ENCODE measurements at places on chromosomes 5 and 9.

GRCh38 chr5:132484391-132484725 is 6.2 kb downstream of the IRF1 start:
- DNase-seq = no peak

DNA sequence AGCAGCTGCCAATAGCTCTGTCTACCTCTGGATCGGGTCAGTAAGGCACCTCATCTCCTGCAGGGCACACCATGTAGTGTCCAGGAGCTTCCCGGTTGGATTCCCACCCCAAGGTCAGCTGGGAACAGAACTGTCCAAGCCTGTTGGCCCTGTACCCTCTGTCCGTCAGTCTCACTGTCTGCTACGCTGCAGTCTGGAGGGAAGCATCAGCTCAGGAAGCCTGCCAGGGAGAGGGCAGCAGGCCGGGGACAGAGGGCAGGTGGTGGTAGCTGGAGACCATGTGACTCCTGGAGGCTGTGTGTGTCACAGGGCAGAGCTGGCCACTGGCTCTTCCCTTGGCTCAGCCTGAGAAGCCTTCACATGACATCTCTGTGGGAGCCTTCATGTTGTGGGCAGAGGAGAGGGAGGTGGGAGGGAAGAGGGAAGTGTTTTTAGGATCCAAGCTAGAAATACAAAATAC is 134.5 kb downstream of the SEC61B start:
- DNase-seq = no peak

- DNase-seq = peak; percentile 72
Measured at GRCh38 chr9:109110329-109111021, 9.3 kb downstream of the TMEM245 start.

DNA sequence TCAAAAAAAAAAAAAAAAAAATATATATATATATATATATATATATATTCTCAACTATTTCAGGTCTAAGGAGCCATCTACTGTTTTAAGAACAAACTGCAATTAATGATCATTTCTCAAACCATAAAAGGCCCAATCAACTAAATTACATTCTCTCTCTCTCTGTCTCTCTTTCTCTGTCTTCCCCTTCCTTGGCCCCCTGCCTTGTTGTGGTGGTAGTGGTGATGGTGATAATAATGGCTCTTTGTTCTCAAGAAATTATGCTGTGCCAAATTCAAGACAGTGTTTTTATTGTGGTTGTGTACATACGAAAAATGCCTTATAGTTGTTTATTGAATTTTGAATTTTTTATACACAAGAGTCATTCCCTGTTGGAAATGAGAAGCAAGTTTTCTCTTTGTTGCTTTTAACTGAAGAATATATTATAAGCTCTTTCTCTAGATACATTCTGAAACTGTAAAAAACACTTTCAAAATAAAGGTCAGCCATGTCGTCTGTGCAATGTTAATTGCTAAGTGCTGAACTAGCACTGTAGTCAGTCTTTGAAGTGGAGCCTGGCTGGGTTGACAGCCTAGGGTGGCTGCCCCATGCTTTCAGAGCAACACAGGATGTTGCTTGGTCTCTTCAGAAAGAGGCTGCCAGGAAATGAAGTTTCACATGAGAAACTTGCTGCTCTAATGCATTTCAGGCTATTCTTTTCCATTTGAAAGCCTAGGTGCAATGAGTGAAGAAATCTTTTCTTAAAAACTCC is 96.0 kb downstream of the HINT1 start:
- no peak for DNase-seq

GRCh38 chr9:126605792-126606482 is 7.8 kb upstream of the LMX1B start:
- DNase-seq = no peak

GRCh38 chr9:36855448-36856315 is 178.4 kb downstream of the PAX5 start:
- no peak for DNase-seq

Data from foreskin keratinocyte (primary cell).